ENCODE measurements at places on chromosomes 12 and 14. TPM values are rescaled to one million over a fixed set of nuclear protein-coding genes. Genes with fewer than 3 reads are reported as not detected.

DNA sequence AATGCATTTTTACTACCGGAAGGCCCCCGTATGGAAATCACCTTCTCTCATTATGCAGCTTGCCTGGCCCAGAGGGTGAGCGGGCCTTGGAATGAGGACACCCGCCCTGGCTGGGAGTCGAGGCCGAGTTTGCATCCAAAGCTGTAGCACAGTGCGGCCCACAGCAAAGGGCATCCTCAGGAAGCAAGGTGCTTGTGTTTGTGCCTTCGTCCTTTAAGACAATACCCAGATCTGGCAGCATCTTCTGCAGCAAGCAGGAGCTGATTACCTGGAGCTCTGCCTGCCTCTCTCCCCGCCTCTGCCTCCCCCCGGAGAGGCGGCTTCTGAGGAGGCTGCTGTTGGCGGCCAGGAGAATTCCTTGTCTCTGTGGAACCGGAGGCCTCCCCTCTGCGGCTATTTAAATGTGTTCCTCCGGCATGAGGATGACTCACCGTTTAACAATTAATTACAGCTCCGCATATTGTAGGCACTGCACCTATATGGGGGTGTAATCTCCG is 145.3 kb downstream of the CACNA1C start:
- no peaks in the 10 kb centered on the region for H3K27me3 ChIP-seq
- H3K36me3 ChIP-seq: no peaks in the 10 kb centered on the region
- no peak overlapping the region for H3K27ac ChIP-seq

DNA sequence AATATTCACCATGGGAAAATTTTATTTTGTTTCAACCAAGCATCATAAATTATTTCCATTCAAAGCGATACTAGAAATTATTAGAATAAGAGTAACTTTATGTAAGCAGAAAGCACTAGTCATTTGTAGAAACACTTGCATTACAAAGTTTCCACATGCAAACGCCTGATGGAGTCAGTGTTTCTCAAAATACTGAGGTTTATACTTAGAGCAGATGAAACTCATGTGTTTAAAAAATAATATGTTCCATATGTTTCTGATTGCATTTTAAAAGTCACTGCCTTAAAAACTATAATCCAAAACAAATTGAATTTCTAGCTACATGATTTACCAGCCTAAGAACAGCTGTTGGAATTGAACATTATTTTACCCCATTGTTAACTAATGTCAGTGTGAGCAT is 1246.4 kb downstream of the SLC16A7 start:
- no peaks in the 10 kb centered on the region for H3K4me1 ChIP-seq
- H3K27me3 ChIP-seq: no peaks in the 10 kb centered on the region
- no peaks in the 10 kb centered on the region for H3K36me3 ChIP-seq

GRCh38 chr12:24360057-24360456 is 410.6 kb upstream of the SOX5 start:
- H3K27ac ChIP-seq: no peak overlapping the region
- no peaks in the 10 kb centered on the region for H3K4me1 ChIP-seq
- no peaks in the 10 kb centered on the region for H3K27me3 ChIP-seq
- no peaks in the 10 kb centered on the region for H3K36me3 ChIP-seq

Gene CYP46A1
- total RNA-seq: 0.23 TPM

DNA sequence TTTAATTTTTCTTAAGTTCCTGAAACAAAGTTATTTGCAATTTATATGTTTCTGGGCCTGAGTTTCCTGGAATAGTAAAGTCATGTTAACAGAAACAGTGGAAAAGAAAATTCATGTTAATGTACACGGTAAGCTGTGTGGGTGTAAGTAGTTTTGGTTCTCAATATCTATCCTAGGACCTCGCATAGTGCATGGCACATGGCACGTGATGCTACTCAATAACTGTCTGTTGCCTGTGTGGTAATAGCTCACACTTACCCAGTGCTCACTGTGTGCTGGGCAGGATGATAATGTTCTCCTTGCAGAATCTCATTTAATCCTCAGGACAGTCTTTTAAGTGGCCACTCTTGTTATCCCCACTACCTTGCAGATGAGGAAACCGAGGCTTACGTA is 100.7 kb downstream of the DUSP16 start:
- H3K4me1 ChIP-seq: peaks cover 78% of the 10 kb centered on the region
- peak overlapping the region; percentile 35 for H3K4me3 ChIP-seq
- peaks cover 15% of the 10 kb centered on the region for H3K36me3 ChIP-seq
- peak overlapping the region; percentile 85 for H3K27ac ChIP-seq
- peak; percentile 71 for DNase-seq

GRCh38 chr12:78964521-78964920 is 99.9 kb downstream of the SYT1 start:
- no peak for DNase-seq
- no peaks in the 10 kb centered on the region for H3K4me1 ChIP-seq

Gene CCDC197
- total RNA-seq: 0.34 TPM

DNA sequence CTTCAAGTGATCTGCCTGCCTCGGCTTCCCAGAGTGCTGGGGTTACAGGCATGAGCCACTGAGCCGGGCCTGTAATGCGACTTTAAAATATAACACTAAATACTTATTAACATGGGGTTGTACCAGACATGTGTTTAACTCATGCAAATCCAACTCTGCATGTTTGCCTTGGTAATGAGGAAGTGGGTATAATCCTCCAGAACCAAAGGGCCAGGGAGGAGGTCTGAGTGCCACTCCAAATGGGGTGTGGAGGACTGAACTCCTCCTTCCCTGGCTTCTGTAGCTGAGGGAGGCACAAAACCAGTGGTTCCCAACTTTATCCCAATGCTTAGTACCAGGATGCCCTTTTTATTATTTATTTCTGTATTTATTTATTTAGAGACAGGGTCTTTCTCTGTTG is 61.6 kb upstream of the MED13L start:
- H3K36me3 ChIP-seq: no peaks in the 10 kb centered on the region
- H3K27me3 ChIP-seq: no peaks in the 10 kb centered on the region
- no peak for DNase-seq
- no peak overlapping the region for H3K27ac ChIP-seq
- no peak overlapping the region for H3K4me3 ChIP-seq

- peaks cover 7% of the 10 kb centered on the region for H3K4me1 ChIP-seq
- no peak for DNase-seq
- H3K4me3 ChIP-seq: no peak overlapping the region
Measured at GRCh38 chr14:60211153-60211552, 37.9 kb upstream of the PPM1A start.

DNA sequence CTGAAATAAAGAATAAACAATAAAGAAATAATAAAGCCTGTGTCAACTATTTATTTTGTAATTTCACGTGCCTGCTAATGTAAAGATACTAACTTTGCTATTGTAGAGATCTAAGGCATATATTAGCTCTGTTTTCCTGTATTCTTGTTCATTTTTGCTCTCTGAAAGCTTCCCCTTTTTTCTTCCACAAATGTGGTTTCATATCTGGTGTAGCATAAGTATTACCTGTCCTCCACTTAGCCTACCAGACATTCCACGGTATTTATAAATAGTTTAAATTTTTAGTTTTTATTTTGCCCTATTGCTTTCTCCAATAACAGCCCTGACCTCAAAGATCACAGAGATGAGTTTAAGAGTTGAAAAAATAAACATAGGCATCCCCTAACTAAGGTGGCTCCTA is 92.6 kb upstream of the ATP2B1 start:
- H3K4me3 ChIP-seq: no peak overlapping the region
- no peaks in the 10 kb centered on the region for H3K36me3 ChIP-seq
- no peak overlapping the region for H3K27ac ChIP-seq
- H3K27me3 ChIP-seq: no peaks in the 10 kb centered on the region

DNA sequence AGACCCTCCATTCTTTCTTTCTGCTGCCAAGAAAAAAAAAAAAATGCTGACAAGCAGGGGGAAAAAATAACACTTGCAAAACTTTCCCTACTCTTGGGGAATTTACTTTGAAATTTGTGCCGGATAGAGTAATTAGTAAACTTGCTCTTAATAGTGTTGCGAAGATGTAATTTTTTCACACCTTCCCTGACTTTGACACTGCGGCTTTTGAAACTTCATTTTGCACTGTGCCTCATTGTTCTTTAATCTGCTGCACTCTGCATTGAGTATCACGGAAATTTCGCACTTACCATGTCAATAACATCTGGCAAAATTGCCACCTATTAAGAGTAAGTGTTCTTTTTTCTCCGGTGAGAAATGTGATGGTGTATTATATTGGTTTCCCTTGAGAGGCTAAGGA is 596.1 kb downstream of the VRK1 start:
- DNase-seq: no peak
- H3K27ac ChIP-seq: no peak overlapping the region
- H3K4me1 ChIP-seq: no peaks in the 10 kb centered on the region

Gene LPAR5
- 3.5 TPM for total RNA-seq
